ENCODE measurements at places on chromosomes 13 and 19. TPM values are rescaled to one million over a fixed set of nuclear protein-coding genes. Genes with fewer than 3 reads are reported as not detected.

Gene PSG2
- total RNA-seq, result not detected

Gene ZNF66
- total RNA-seq, result 9.3 TPM

Gene POLD1
- 214 TPM for total RNA-seq

Gene CGB8
- not detected for total RNA-seq

Gene TMEM221
- total RNA-seq, result not detected

Gene AMER2
- total RNA-seq, result not detected

Gene ALOX5AP
- total RNA-seq, result 40.5 TPM

GRCh38 chr13:32824675-32825074 lies 191.5 kb upstream of the KL start:
- no peak for DNase-seq

DNA sequence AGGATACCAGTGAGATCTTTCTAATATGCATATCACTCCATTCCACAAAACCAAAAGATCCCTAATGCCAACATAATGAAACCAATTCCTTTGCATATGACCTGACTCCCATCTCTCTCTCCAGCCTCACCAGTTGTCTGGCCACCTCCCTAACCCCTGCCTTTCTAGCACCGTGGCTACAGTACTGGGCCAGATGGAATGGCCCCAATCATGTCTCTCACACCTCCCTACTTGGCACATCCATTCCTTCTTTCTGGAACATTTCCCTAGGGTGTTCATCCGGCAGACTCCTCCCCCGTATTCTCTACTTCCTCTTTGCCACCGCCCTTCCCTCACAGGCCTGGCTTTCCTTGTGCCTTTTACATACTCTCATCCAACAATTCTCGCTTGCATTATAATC lies 62.0 kb downstream of the GPALPP1 start:
- no peak for DNase-seq

- DNase-seq, result no peak
Observed at GRCh38 chr19:7067716-7068115, 1.8 kb upstream of the ZNF557 start.

DNA sequence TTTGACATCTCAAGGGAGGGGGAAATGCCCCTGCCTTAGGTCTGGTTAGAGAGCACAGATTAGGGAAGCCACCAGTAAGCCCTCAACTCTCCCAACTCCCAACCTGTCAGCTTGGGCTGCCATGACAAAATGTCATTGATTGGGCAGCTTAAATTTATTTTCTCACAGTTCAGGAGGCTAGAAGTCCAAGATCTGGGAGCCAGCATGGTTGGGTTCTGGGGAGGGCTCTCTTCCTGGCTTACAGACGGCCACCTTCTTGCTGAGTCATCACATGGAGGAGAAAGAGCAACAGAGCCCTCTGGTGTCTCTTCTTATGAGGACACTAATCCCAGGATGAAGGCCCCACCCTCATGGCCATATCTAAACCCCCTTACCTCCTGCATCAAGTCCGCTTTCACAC lies 24.2 kb downstream of the C19orf12 start:
- peak; percentile 77 for DNase-seq

DNA sequence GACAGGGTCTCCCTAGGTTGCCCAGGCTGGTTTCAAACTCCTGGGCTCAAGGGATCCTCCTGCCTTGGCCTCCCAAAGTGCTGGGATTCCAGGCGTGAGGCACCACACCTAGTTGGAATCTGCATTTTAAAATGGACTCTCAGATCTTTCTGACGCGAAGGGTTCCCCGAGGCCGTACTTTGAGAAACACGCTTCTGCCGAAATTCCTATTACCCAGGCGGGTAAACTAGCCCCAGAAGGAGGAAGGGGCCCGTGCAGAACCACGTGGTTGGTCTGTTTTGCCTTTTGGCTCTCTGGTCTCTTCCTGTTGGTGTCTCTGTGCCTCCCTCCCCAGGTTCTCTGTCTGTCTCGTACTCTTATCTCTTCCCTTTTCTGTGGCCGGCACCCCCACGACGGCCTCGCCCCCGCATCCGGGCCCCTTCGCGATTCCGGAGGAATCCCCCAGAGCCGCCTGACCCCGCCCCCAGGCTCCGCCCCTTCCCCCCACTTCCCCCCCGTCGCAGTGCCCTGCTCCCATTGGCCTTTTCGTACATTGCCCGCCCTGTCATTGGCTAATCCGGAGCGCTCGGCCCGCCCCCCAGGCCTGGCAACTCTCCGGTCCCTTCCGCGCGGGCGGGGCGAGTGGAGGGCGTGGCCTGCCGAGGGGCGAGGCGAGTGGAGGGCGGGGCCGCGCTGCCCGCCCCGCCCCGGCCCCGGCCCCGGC lies at the start of gene TNFAIP8L1:
Gene TNFAIP8L1, plus strand, starts transcription at position 689 of the 703 bp plus-strand sequence. CDS start 12,354 bp downstream, outside the sequence.
- DNase-seq, result peak; percentile 99

DNA sequence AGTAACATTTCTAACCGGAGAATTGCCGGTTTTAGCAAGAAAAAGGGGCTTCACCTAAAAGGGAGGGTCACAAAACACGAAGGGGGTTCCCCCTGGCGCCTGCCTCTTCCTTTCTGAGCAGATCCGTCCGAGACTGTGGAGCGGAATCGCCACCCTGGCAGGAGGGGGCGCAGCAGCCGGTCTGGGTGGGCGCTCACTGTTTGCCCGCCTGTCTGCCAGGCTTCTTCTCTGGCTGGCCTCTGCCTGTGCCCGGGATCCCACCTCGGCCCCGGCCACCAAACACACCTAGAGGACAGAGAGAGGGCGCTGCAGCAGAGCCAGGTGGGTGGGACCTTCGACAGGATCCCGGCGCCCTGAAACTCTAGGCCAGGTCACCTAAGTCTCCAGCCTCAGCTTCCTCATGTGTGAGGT lies 15.6 kb downstream of the LSM4 start:
- DNase-seq, result peak; percentile 78

- DNase-seq, result no peak
Observed at GRCh38 chr13:108595436-108596274, 33.8 kb upstream of the MYO16 start.

DNA sequence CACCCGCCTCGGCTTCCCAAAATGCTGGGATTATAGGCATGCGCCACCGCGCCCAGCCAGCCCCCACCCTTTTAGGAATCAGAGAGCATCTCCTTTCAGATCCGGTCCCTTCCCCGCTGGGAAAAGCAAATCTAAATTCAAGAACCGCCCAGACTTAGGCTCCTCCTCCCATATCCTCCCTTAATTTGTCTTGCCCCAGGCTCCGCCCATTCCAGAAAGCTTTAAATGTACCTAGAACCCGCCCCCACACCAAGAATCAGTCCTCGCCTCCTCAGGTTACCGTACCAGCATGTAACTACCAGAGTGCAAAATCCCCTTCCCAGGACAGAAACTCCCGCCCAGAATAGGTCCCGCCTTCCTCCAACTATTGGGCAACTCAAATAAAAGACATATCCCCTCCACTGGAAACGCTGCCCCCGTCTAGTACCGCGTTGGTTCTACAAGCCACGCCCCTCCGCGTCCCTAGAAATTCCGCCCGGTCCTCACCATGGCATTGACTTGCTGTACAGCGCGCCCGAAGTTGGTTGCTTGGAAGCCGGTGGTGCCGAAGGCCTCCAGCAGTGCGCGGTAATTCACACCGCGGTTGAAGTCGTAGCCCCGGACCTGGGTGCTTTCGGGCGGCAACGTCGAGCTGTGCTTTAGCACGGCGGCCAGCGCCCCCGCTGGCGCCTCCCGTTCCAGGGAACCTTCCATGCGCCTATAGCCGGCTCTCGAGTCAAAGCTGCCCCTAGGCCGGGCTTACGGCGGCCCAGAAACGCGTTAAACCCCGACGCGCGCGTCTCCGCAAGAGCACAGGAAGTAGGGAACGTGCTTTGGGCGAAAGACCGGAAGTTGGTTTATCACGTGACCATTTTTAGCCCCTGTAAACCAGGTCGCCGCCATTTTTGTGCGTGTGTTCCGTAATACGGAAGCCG lies at the start of gene DHPS:
Gene DHPS, minus strand, starts transcription at position 807 of the 914 bp plus-strand sequence. Its CDS starts 114 bp downstream, at position 693.
- peak; percentile 97 for DNase-seq

DNA sequence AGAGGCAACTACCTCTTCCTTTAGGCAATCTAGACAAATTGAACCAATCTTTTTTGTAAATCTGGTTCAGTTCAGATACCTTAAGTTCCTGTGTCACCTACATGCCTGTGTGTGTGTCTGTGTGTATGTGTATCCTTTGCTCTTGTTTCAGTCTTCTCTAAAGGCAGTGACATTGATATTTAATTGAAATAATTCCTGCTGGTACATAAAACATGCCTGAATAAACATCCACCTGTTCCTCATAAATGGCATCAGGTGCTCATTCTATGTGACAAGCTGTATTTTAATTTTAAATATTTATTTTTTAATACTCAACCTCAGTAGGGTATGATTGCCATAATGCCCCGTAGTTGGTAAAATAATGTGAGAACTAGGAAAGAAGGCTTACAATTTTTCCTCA lies 1606.4 kb upstream of the PRR20A start:
- DNase-seq, result no peak

GRCh38 chr19:42288387-42288786 lies 13.5 kb upstream of the PRR19 start:
- no peak for DNase-seq

DNA sequence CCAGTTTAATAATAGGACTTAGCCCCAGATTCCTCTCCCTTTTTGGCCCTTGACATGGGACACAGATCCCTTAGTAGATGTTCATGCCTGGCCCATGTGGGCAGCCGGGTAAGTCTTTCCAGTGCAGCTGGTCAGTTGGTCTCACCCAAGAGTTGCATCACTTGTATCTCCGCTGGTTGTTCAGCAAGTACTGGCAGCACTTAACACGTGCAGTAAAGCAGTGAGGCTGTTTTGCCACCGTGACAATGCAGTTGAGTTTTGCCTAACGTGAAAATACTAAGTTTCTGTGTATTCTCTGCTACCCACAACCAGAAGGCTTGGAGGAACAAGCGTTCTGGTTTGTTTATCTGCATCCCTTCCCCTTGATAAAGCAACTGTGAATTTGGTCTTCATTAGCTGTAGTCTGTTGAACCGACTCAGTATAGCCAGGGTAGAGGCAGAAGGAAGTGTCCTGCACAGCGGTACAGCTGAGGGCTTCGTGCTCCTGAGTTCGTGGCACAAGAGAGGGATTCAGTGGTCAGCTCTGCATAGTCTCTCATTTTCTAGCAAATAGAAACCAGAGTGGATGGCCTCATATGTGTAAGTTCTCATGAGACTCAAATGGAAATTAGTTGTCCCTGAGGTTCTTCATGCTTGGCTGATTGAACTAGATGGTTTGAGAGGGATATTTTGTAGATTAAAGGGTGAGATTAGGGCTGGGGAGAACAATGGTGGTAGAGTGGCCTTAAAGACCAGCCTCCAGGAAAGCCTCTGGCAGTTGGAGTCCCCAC lies 50.3 kb downstream of the ARHGEF7 start:
- no peak for DNase-seq

DNA sequence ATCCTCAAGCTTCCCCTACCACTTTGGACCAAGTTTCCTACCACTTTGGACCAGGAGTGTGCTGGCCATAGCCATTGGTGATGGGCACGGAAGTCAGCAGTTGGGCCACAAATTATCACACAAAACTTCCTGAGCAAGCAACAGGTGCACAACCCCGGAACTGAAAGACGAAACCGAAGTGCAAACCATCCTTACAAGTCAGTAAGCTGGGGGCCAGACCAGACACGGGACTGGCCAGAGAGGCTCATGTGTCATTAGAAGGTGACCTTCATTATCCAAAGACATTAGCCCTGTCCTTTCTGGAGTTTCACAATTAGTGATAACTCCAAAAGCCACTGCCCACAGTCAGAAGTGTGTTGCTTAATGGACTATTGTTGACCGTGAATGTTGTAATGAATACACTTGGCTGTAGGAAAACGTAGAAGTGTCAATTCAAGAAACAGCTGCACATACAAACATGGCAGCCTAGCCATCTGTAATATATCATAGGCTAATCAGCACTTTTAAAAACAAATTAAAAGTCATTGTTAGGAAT lies 244.1 kb upstream of the IRS2 start:
- DNase-seq, result no peak

DNA sequence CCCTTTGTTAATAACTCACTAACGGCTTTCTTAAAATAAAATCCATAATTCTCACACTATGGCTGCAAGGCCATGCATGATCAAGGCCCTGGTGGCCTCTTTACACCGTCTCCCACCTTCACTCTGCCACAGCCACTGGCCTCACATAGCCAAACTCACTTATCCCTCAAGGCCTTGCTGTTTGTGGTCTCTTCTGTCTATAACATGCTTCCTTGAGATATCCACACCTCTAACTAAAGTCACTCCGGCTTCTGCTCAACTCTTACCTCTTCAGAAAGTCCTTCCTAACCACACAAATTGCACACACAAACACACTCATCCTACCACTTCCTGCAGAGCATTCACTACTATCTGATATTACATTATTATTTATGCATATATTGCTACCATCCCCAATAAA lies 262.5 kb downstream of the DIAPH3 start:
- no peak for DNase-seq

- no peak for DNase-seq
Observed at GRCh38 chr13:50209631-50210030, 194.4 kb downstream of the KCNRG start.

DNA sequence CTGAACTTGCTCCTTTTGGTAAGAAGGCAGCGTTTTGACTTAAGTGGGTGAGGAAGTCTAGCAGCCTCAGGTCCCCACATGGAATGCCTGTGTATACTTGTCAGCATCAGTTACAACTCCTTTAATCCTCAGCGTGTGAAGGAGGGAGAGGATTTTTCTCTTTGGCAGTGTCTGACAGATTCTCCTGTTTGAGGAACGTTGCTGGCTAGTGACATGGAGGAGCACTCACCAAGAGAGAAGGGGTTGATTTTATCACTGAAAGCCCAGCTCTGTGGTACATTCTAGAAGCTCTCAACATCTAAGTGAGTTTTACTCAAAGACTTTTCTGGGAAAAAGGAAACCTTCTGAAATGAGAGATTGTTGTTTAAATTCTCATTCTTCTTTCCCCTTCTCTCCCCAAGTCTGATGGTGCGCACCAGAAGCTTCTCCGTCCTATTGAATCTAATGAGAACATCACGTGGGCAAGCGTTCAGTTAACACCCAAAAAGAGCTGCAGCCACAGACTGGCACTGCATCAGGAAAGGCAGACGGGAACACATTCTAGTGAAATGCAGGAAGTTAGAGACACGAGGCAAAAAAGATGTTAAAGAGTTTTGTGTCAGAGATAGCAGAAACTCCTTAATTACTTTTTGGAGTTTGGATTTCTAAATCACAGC lies 58.2 kb downstream of the GJA3 start:
- no peak for DNase-seq

- no peak for DNase-seq
Observed at GRCh38 chr13:114066956-114067355, 65.5 kb downstream of the RASA3 start.

GRCh38 chr19:17529239-17530158 lies 18.1 kb downstream of the PGLS start:
- DNase-seq, result no peak

DNA sequence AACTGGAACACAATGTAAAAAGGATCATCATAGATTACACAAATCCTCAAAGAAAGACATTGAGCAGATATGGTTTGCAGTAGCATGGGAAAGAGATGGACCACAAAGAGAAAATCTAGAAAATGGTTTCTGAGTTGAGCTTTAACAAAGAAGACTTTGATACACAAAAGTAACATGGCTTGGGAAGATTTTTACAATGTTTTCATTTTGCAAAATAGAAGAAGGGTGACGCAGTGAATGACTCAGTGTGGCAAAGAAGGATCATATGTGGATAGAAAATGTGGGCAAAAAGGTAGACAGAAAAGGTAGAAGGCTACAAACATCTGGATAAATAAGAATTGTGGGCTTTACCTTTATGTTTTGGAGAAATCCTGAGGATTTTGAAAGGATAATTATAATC lies 1220.5 kb downstream of the PCDH17 start:
- no peak for DNase-seq
